ENCODE measurements at places on chromosomes 1 and 21. TPM values are rescaled to one million over a fixed set of nuclear protein-coding genes. Genes with fewer than 3 reads are reported as not detected.

DNA sequence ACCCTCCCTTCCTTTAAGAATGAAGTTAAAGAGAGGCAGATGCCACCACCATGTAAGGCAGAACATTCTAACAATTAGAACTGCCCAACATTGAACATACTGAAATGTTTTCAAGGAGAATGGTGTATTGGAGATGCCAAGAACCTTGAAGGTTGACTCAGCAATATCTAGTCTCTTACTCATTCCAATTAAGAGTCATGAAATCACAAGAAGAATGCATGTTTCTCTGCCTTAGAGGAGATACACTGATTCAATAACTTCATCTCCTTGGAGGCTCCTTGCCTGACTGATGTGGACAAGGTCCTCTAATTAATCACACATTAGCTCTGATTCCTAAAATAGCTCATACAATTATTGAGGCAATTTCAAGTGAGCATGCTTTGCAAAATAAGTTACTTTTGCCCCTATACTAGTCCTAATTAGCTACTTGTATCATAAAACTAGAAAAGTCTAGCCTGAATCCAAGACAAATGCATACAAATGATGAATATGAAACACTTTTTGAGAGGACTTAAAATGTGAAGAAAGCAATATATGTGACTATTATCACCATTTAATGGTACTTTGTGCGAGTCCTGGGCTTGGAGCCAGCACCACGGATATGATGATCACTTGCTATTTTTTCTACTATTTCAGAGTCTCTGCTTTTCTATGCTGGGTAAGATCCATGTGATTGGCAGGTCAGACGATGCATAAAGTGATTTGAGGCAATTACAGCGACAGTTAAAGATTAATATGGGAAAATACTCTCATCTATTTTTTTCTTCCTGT, 114.5 kb downstream of the DSCAM start:
- no peak for ATAC-seq

The NEGR1 gene
- 0.16 TPM for total RNA-seq

DNA sequence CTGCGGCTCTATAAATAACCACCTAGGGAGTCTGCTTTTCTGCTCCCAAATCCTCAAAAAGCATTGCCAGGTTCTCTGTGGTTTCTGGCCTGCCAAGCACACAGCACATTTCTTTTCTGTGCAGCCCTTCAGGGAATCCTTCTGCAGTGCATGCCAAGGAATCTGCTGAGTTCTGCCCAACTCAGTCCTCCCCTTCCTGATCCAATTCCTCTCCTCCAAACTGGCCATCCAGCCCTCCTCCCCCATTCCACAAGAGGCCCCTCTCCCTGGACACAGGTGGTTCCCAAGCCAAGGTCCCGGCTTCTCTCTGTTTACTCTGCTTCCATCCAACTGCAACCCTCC, 61.8 kb downstream of the HIVEP3 start:
- no peak for ATAC-seq

DNA sequence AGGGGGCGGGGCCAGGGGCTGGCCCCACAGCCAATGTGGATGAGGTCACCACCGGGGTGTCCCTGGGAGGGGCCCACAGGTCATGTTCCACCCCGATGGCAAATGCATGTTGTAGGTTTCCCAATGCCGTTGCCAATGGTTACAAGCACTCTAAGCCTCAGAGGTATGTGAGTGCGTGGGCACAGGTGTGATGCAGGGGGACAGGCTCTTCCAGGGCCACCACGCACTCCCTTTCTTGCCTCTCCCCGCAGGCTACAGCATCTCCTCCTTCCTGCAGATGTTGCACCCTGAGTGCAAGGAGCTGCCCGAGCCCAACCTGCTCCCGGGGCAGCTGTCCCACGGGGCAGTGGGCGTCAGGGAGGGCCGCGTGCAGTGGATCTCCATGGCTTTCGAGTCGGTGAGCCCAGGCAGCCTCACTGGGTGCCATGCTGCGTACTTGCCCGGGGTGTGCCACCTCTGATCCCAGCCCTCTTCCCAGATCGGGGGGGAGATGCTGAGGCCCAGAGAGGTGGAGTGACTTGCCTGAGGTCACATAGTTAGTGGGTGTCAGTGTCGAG, 52.4 kb downstream of the DISP3 start:
- no peak for ATAC-seq

DNA sequence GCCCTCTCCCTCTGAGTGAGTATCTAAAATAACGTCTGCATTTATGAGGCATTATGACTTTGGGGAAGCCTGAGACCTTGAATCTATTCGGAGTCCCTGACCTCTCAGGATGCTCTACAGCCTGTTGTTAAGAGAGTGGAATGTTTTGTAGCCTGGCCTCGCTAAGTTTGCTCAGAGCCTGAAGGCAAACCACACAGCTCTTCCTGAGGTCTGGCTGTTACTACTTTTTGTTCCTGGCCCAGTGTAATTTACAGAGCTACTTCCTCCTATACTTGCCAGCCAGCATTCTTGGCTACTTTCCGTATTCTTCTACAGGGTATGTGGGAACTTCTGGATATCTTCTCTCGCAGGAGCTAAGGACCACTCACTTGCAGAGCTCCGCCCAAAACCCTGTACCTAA, 3.6 kb upstream of the ZMYM4 start:
- ATAC-seq: peak; percentile 36

DNA sequence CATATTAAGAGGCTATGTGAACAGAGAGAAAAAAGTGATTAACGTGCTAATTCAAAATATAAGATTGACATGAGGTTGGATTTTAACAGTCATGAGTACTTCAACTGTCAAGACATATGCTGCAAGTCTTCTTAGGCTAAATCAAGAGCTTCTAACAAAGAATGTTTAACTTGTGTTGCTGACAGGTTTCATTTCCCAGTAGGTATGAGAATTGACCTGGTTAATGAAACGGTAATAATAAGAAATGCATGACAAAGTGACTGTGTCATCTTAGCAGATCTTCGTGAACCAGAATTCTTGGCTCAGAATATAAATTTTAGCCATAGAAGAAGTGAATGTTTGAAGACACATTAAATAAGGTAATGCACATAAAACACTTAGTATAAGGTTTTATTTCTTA, 132.6 kb upstream of the PTGFR start:
- no peak for ATAC-seq

GRCh38 chr1:46364612-46365011, 24.0 kb downstream of the NSUN4 start:
- ATAC-seq: no peak

DNA sequence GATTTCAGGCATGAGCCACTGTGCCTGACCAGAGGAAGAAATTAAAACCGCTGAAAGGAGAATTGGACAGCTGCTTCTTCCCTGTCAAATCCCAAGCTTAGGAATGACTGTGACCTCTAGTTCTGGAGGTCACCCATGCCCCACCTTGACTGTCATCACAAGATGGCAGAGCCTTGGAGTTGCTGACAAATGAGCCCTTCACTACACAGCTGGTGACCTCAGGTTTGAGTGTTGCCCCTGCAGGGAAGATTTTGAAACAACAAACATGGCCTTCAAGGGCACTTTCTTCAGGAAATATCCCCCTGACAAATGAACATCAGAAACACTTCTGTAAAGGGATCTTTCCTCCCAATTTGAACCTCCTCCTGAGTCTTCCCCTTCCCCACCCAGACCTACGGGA, 6.9 kb upstream of the SLC45A3 start:
- ATAC-seq: no peak

DNA sequence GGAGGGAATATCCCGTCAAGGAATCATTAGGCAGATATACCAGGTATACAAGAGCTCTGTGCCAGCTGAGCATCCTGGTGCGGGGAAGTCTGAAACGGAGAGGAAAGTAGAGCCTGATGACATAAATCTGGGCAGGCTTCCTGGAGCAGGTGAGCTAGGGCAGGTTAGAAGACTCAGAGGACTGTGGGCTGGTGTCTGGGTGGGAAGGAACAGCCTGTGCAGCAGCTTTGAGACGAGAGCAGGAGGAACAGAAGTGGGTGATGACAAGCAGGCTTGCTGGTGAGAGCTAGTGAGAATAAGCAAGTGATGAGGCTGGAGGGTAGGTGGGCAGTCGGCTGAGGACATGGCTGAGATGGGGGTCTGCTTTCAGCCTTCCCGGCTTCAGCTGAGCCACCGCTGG, 6.7 kb downstream of the CELSR2 start:
- ATAC-seq: no peak

GRCh38 chr1:57164584-57164983, 198.8 kb upstream of the C8B start:
- no peak for ATAC-seq

The GNPAT gene
- 20.6 TPM for total RNA-seq
